ENCODE measurements at places on chromosomes 16 and 17. TPM values are rescaled to one million over a fixed set of nuclear protein-coding genes. Genes with fewer than 3 reads are reported as not detected.

The VAT1L gene
- not detected for total RNA-seq

The MSLN gene
- not detected for total RNA-seq

The EME1 gene
- 68.9 TPM for total RNA-seq

The MT1A gene
- not detected for total RNA-seq

The CES3 gene
- 0.55 TPM for total RNA-seq

The RASL10B gene
- total RNA-seq: 1.1 TPM

The POLR2C gene
- total RNA-seq: 53.0 TPM

The RNF166 gene
- 35.3 TPM for total RNA-seq

The ERN2 gene
- total RNA-seq: not detected

The DPEP2 gene
- 3.8 TPM for total RNA-seq

The FOXN1 gene
- not detected for total RNA-seq

The PNMT gene
- not detected for total RNA-seq

The NPIPA3 gene
- 1.5 TPM for total RNA-seq

The GGT6 gene
- not detected for total RNA-seq

The LRRC46 gene
- total RNA-seq: 0.52 TPM

The CX3CL1 gene
- not detected for total RNA-seq

The TP53TG3D gene
- total RNA-seq: not detected

The FBXO39 gene
- not detected for total RNA-seq

The DDX5 gene
- 491 TPM for total RNA-seq

The TM4SF5 gene
- total RNA-seq: not detected

The OSGIN1 gene
- 0.47 TPM for total RNA-seq

The OR4D1 gene
- total RNA-seq: 0.40 TPM

The SETD1A gene
- 14.3 TPM for total RNA-seq

The KRTAP2-3 gene
- not detected for total RNA-seq

The ZP2 gene
- total RNA-seq: not detected

The SDR42E1 gene
- total RNA-seq: 4.2 TPM

The HOXB9 gene
- 6.9 TPM for total RNA-seq

The KCNG4 gene
- not detected for total RNA-seq

The DNAI2 gene
- 0.12 TPM for total RNA-seq

The CA5A gene
- not detected for total RNA-seq

The EVI2A gene
- 22.0 TPM for total RNA-seq

The IL17C gene
- not detected for total RNA-seq

The STH gene
- not detected for total RNA-seq

The PRR11 gene
- total RNA-seq: 82.1 TPM

The DNAH3 gene
- total RNA-seq: not detected

The ZNF23 gene
- total RNA-seq: 7.1 TPM

The BCAR1 gene
- 0.81 TPM for total RNA-seq

The LRRC75A gene
- 0.79 TPM for total RNA-seq

The KRT31 gene
- not detected for total RNA-seq

The CDRT15L2 gene
- total RNA-seq: not detected

The MSRB1 gene
- 8.5 TPM for total RNA-seq

The TBC1D28 gene
- not detected for total RNA-seq

The CETP gene
- not detected for total RNA-seq

The CBLN1 gene
- not detected for total RNA-seq

The PRRT2 gene
- 0.94 TPM for total RNA-seq

The KRT28 gene
- total RNA-seq: not detected
